ENCODE measurements at places on chromosomes 5 and 9.

- DNase-seq: no peak
These were observed 33.8 kb downstream of the ZNF131 start for GRCh38 chr5:43154469-43154868.

DNA sequence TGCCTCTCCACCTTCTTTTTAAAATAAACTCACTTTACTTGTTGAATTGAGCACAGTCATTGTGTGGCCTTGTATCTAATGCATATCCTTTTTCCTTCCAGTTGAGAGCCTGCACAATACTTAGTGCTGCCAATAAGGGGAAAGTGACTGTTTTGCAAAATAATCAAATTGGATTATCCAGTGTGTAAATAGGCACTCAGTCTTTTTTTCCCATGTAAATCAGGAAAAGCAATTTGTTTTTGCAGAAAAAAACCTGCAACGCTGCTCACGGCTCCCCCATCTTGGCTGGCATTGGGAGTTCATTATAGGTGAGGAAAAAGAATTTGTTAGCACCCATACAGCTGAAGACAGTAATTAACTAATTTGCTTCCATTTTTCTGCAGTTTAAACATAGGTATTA is 299.9 kb downstream of the CSNK1G3 start:
- no peak for DNase-seq

- DNase-seq: no peak
These were observed 108.5 kb downstream of the ZSWIM6 start for GRCh38 chr5:61440596-61440995.

DNA sequence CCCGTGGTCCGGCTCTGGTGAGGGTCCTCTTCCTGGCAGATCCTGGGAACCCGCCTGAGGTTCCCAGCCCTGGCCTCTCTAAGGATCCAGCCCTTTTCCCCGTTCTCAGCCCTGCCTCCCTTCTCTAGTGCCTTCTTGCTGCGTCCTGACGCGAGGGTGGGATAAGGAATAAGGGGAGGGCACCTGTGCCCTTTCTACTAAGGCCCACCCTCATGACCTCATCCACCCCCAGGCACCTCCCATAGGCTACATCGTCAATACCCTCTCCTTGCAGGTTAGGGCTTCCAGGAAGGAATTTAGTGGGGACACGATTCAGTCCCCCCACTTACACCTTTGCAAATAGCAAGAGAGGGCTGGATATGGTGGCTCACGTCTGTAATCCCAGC is 10.7 kb upstream of the DIPK1B start:
- no peak for DNase-seq

- no peak for DNase-seq
These were observed 11.9 kb downstream of the DNAH5 start for GRCh38 chr5:13932561-13932960.

GRCh38 chr5:43602461-43603343 is at the start of gene NNT:
Gene NNT (plus strand): TSS chr5:43603180. CDS start chr5:43609196, 6,016 bp downstream.
- peak; percentile 74 for DNase-seq

DNA sequence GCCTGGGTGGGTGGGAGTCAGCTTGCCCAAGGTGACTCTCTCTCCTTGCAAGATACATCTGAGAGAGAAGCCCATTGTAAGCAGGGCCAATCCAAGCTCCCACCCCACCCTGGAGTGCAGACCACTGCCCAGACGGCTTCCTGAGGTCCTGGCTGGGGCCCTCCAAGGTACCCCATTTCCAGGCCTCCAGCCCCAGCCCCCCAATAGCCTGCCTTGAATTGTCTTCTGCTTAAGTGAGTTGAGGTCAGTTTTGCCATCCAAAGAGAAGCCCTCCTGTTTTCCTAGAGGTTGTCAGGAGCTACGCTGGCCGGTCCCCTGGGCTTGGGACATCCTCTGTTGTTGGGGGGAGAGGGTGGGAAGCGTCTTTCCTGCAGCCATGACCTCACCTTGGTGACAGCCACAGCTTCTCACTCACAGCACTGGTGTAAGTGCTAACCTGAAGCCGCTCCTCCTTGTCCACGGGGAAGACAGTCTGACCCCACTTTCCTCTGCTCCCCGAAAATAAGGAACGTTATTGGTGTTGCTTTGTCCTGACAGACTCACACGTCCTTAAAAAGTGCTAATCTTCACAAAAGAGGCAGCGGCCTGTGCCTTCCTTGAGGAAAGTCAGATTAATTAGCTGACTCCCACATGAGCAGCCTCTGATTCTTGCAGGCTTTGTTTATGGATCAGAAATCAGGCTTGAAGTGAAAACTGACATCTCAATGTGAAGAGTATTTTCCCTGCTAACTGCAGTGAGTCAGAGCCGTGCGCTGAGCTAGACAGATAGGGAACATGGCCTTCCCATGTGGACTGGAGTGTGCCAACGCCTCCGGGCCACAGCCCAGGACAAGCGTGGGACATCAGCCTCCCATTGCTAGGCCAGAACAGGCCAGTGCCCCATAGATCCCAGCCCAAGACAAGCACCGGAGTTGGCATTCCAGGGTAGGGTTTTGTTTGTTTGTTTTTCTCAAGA is 52.3 kb downstream of the ADAMTS2 start:
- no peak for DNase-seq

DNA sequence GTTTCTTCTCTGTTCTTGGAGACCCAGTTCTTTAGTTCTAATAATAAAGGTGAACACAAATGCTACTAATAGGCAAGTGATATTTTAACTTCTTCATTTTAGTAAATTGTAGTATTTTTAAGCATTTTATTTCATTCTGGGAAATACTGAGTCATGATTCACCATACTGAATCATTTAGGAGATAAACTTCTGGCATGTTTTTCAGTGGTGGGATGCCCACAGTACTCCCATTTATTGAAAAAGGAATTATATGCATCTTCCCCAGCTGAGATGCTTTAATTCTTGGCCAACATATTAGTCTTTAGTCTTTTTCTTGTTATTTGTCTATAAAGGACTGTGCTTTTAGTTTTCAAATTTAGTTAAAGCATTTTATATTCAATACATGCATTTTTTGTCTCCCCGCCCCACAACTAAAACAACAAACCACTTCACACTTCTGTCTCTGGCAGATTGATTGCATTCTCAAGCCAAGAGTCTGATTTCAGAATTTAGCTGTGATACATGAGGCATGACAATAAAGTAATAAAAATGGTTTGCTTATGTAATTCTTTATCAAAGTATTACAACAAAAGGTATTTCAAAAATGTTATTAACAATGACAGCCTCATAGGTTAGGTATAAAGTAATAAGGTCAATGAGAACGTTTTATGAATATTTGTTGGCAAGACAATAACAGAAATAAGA is 125.2 kb upstream of the CDH18 start:
- DNase-seq: no peak

DNA sequence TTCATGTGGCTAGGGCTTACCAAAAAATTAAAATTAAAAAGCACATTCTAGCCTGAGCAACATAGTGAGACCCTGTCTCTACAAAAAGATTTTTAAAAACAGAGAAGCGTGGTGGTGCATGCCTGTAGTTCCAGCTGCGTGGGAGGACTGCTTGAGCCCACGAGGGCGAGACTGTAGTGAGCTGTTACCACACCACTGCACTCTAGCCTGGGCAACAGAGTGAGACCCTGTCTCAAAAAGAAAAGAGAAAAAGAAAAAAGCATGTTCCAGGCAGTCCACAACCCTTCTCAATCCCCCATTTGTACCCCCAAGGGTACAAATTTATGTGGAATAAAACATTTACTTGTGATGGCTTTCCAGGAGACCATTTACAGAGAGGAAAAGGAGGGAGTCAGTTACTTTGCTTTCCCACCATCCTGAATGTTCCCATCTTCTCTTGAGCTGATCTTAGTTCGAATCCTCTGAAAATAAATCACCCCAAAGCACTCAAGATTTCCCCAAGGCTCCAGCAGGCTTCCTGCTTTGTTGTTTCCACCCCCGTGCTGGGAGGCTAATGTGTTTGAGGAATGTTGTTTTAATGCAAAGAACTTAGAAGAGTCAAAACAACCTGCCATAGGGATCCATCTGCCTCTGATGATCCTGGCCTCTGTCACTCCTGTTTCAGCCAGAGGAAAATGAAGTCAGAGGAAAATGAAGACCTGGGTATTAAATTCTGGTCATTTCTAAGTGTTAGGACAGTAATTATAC is 384.7 kb downstream of the BNC2 start:
- DNase-seq: no peak

DNA sequence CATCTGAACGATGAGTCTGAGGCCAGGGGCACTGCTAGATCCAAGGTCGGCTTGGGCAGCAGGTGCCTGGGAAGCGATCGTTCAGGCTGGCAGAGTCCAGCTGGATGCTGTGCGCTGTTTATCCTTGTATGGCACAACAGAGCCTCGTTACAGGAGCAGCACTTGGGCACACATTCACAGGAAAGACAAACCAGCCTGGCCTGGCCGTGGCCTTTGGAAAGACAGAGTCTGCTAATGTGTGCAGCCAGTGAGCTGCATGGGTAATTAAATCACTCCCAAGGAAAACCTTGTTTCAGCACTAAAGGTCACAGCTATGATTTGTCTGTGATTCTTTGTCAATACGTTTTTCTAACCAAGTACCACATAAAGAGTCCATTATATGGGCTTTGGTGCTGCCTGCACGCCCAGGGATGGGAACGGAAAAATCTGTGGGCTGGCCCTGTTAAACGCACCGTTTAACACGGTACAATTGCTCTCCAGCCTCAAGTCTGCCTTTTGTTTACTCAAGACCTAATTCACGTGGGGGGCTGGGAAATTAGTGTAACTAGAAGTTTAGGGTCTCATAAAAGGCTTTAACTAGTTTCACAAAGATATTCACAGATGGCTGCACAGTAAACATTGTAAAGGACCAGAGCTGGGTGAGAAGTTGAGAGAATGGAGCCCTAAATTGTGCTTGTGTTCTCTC is 509.3 kb downstream of the KDM4C start:
- no peak for DNase-seq

- DNase-seq: peak; percentile 42
These were observed 191.2 kb downstream of the DAB2IP start for GRCh38 chr9:121842612-121842978.

DNA sequence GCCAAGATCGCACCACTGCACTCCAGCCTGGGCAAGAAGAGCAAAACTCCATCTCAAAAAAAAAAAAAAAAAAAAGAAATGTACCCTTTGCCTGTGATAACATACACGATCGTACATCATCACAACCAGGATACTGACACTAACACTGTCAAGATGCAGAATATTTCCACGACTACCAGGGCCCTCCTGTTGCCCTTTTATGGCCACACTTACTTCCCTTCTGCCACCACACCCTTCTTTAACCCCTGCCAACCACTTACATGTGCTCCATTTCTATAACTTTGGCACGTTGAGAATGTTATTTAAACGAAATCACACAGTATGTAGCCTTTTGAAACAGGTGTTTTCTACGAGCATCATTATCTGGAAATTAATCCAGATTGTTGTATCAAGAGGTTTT is 69.0 kb upstream of the OTULINL start:
- no peak for DNase-seq

DNA sequence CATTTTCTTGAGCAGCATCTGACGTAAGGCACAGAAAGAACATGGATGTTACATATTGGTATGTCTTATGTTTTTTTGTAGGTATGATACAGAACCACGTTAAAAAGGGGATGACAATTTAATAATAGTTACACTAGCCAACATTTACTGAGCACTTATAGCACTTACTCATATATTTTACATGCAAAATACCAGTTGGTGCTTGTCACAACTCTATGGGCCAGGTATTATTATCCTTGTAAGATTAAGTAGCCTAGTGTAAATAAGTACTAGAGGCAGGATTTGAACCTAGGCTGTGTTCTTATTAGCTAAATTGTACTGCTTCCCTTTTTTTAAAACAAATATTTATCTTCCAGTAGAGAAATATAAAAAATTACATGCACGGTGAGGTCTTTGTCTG is 83.5 kb downstream of the RANBP17 start:
- DNase-seq: no peak

- peak; percentile 9 for DNase-seq
These were observed 133.1 kb upstream of the FBXL7 start for GRCh38 chr5:15366676-15367391.

- no peak for DNase-seq
These were observed 657.1 kb downstream of the NR2F1-AS1 start for GRCh38 chr5:92923885-92924284.

GRCh38 chr9:125374443-125375309 is 113.0 kb downstream of the GAPVD1 start:
- peak; percentile 83 for DNase-seq

- DNase-seq: no peak
These were observed 482.0 kb downstream of the PSAT1 start for GRCh38 chr9:78778861-78779374.
